T-helper 17 cell (primary cell): ENCODE measurements at places on chromosomes 3 and 15.
A peak's percentile ranks its signal among the peaks of the same experiment; 100 is the strongest.

DNA sequence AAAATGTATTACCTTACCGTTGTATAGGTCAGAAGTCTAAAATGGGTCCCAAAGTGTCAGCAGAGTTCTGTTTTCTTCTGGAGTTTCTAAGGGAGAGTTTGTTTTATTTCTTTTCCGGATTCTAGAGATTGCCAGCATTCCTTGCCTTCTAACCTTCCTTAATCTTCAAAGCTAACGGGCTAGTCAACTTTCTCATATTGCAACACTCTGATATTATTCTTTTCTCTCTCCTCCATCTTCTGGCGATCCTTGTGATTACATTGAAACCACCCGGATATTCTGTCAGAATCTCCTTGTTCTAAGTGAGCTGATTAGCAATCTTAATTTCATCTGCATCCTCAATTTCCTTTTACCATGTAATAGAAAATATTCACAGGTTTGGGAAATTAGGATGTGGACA lies 36.2 kb upstream of the AADACL2 start:
- no peak overlapping the region for H3K27ac ChIP-seq
- H3K36me3 ChIP-seq: no peaks in the 10 kb centered on the region
- no peak overlapping the region for H3K4me3 ChIP-seq

DNA sequence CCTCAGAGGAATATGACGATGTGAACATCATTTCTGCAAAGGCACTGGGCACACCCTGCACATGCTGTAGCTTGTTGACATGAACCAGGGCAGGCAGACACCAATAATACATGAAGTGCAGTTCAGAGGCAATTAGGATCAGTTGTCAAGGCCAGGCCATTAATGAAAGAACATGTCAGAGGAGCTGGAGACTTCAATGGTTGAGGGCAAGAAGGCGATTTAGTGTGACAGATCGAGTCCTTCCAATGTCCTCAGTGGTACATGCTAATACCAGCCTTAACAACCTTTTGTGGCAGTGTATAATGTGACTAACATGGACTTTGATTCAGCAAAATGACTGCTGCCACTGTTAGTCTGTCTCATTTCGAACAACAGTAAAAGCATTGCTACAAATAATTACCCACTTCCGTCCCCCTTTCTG lies 205.2 kb upstream of the NANOGP8 start:
- H3K27ac ChIP-seq: no peak overlapping the region
- no peaks in the 10 kb centered on the region for H3K4me1 ChIP-seq
- no peak for DNase-seq
- H3K36me3 ChIP-seq: no peaks in the 10 kb centered on the region

GRCh38 chr15:59591356-59591755 lies 20.2 kb upstream of the GCNT3 start:
- peaks cover 2% of the 10 kb centered on the region for H3K36me3 ChIP-seq
- DNase-seq: no peak
- H3K4me1 ChIP-seq: peaks cover 9% of the 10 kb centered on the region
- H3K27ac ChIP-seq: peak overlapping the region; percentile 37
- no peak overlapping the region for H3K4me3 ChIP-seq

GRCh38 chr3:116821371-116821770 lies 111.8 kb downstream of the TUSC7 start:
- H3K36me3 ChIP-seq: peaks cover 2% of the 10 kb centered on the region
- H3K27ac ChIP-seq: no peak overlapping the region
- H3K4me3 ChIP-seq: no peak overlapping the region
- DNase-seq: no peak
- no peaks in the 10 kb centered on the region for H3K4me1 ChIP-seq
- no peaks in the 10 kb centered on the region for H3K27me3 ChIP-seq

- no peak for DNase-seq
- H3K27me3 ChIP-seq: no peaks in the 10 kb centered on the region
- H3K4me3 ChIP-seq: no peak overlapping the region
- no peaks in the 10 kb centered on the region for H3K4me1 ChIP-seq
- no peak overlapping the region for H3K27ac ChIP-seq
These were observed 655.4 kb upstream of the GBE1 start for GRCh38 chr3:82416830-82417229.

- no peak for DNase-seq
- H3K4me1 ChIP-seq: no peaks in the 10 kb centered on the region
- no peak overlapping the region for H3K27ac ChIP-seq
- H3K27me3 ChIP-seq: no peaks in the 10 kb centered on the region
These were observed 635.0 kb downstream of the ZIC1 start for GRCh38 chr3:148044151-148044550.

DNA sequence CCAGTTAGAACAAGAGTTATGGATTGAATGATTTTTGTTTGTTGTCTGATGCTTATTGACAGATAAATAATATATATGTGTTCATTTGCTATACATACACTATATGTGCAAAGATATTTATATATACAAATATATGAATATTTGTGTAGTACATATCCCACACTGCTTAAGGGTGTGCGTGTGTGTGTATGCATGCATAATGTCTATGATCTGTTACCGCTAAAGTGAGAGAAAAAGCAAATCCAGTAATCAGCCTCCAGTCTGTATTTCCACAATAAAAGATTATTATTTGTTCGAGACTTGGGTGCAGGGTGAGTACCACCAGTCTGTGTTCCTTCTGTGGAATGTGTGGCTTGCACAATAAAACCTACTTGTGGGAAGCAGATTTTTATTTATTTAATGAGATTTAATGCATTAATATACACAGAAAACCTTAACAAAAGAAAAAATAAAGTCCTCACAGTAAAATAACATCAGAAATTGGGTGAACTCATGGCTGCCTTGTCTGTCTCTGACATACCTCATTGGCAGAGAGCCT lies 366.0 kb upstream of the TBL1XR1 start:
- no peaks in the 10 kb centered on the region for H3K27me3 ChIP-seq
- H3K4me3 ChIP-seq: no peak overlapping the region
- H3K27ac ChIP-seq: no peak overlapping the region
- peaks cover 5% of the 10 kb centered on the region for H3K4me1 ChIP-seq

- peak overlapping the region; percentile 79 for H3K4me3 ChIP-seq
- no peaks in the 10 kb centered on the region for H3K27me3 ChIP-seq
- H3K4me1 ChIP-seq: peaks cover 56% of the 10 kb centered on the region
- peaks cover 3% of the 10 kb centered on the region for H3K36me3 ChIP-seq
- DNase-seq: no peak
These were observed 4.7 kb downstream of the NR1D2 start for GRCh38 chr3:23949784-23950183.

DNA sequence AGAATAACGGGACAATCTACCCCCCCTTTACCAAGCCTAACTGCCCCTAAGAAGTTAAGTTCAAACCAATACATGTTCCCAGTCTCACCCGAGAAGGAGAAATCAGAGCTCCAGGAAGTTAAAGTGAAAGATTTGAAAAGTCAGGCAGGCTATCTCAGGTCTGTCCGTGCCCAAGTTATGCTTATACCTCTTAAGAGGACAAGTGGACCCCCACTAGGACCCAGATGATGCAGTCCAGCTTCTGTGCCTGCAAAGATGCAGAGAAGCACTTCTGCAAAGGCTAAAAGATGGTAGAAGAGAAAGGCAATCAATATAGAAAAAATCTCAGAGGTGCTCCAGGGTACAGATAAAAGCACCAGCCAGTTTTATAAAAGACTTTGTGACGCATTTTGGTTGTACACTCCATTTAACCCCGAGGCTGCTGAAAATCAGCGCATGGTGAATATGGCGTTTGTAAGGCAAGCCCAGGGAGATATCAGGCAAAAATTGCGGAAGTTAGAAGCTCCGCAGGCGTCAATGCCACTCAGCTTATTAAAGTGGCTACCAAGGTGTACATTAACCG lies 9.8 kb upstream of the SLC9C1 start:
- no peaks in the 10 kb centered on the region for H3K4me1 ChIP-seq
- H3K27me3 ChIP-seq: no peaks in the 10 kb centered on the region
- H3K27ac ChIP-seq: no peak overlapping the region
- H3K4me3 ChIP-seq: no peak overlapping the region
- no peak for DNase-seq

- no peak overlapping the region for H3K27ac ChIP-seq
- H3K4me3 ChIP-seq: no peak overlapping the region
- no peaks in the 10 kb centered on the region for H3K36me3 ChIP-seq
- DNase-seq: no peak
- H3K27me3 ChIP-seq: no peaks in the 10 kb centered on the region
- H3K4me1 ChIP-seq: no peaks in the 10 kb centered on the region
These were observed 155.6 kb downstream of the STXBP5L start for GRCh38 chr3:121063628-121064027.

DNA sequence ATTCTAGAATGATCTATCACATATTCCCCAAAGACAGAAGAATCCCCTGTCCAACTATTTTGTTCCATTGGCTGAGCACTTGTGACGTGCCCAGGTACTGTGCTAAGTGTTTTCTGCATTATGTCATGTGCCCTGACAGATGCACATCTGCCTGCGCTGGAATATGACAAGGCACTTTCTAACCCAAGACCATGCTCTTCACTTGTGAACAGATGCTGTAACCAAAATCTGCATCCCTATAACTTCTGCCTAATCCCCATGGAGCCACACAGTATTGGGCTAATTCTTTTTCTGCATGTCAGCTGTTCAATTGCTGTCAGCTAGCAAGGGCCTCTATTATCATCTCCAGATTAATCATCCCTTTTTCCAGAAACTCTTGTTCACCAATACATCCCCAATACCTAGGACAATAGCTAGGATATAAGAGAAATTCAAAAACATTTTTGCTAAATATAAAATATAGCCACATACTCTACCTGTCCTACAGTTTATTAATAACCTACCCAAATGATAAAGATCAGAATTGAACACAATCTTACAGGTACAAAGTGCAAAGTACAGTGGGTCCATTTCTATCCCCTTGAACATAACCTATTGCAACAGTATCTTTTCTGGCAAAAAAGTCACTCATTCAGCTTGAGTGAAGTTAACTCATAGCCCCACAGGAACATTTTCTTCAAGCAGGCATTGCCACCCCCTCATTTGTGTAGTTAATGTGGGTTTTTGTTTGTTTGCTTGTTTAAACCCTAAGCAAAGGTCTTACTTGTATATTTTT lies 109.4 kb upstream of the LRRN1 start:
- H3K27ac ChIP-seq: no peak overlapping the region
- no peak for DNase-seq
- H3K4me3 ChIP-seq: no peak overlapping the region
- H3K4me1 ChIP-seq: no peaks in the 10 kb centered on the region
- H3K36me3 ChIP-seq: no peaks in the 10 kb centered on the region

GRCh38 chr15:21268436-21268940 lies 171.8 kb downstream of the POTEB3 start:
- H3K4me1 ChIP-seq: peaks cover 5% of the 10 kb centered on the region
- H3K27ac ChIP-seq: no peak overlapping the region
- no peak overlapping the region for H3K4me3 ChIP-seq

GRCh38 chr3:150096700-150097587 lies 126.2 kb upstream of the PFN2 start:
- no peak for DNase-seq
- no peaks in the 10 kb centered on the region for H3K36me3 ChIP-seq
- H3K27me3 ChIP-seq: peaks cover 6% of the 10 kb centered on the region
- H3K27ac ChIP-seq: no peak overlapping the region

GRCh38 chr3:35784169-35784568 lies 144.8 kb downstream of the ARPP21 start:
- H3K4me3 ChIP-seq: no peak overlapping the region
- H3K4me1 ChIP-seq: no peaks in the 10 kb centered on the region
- no peaks in the 10 kb centered on the region for H3K27me3 ChIP-seq
- H3K27ac ChIP-seq: no peak overlapping the region
- no peaks in the 10 kb centered on the region for H3K36me3 ChIP-seq
- DNase-seq: no peak

- H3K4me1 ChIP-seq: no peaks in the 10 kb centered on the region
- H3K4me3 ChIP-seq: no peak overlapping the region
- H3K36me3 ChIP-seq: no peaks in the 10 kb centered on the region
- no peak for DNase-seq
These were observed 419.6 kb upstream of the TGFBR2 start for GRCh38 chr3:30186741-30187219.

GRCh38 chr3:53278667-53279066 lies 22.8 kb upstream of the TKT start:
- DNase-seq: no peak
- H3K36me3 ChIP-seq: no peaks in the 10 kb centered on the region
- no peak overlapping the region for H3K4me3 ChIP-seq
- no peaks in the 10 kb centered on the region for H3K27me3 ChIP-seq
- H3K27ac ChIP-seq: no peak overlapping the region

DNA sequence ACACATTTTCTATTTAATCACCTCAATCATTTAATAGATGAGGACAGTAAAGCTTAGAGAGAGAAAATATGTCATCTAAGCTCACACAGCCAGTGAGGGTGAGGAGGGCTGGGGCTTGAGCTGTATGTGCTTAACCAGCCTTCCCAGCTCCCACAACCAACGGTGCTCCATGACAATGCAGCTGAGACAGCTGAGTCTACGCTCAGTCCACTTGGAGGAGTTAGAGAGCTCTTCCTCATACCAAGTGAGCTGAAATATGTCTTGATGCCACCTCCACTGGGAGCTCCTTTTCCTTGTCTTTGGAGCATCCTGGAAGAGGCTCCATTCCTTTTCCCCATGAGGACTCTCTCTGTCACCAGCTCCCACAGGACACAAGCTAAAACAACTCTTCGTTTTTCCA lies 9.3 kb downstream of the HOMER2 start:
- no peak for DNase-seq
- H3K4me3 ChIP-seq: no peak overlapping the region
- no peak overlapping the region for H3K27ac ChIP-seq
- H3K36me3 ChIP-seq: peaks cover 7% of the 10 kb centered on the region
- peaks cover 45% of the 10 kb centered on the region for H3K27me3 ChIP-seq

DNA sequence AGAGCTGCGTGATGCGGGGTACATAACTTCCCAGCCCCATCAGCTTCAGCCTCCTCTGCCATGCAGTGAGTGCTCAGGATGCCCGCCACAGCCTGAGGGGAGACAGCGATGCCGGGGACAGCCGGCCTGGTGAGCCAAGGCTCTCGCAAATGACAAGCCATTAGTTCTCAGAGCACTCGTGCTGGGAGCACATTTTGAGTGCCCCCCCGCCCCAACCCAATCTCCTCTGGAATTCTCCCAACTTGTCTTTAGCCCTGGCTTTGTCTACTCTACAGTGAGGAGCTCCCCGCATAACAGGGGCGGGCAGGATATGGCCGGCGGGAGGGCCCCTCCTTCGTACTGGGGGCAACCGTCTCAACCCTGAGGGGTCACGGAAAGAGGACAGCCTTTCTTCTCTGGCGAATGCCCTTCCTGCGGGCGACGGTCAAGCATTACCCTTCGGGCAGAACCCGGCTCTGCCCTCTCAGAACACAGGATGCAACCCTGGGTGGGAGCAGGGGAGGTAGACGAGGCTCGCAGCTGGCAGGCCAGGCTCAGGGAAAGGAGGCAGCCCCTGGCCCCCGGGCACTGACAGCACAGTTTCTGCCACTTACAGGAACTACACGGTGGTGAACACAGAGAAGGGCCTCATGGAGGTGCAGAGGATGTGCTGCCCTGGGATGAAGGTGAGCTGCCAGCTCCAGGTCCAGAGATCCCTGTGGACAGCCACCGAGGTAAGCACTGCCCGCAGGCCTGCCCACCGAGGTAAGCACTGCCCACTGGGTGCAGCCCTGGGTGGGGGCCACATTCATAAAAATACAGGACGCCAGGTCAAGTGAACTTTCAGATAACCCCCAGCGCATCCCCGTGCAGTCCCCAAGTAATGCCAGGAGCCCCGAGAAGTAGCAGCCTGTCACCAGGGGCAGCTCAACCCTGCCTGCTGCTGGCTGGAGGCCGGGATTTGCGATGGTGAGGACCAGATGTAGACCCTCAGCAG lies 141.7 kb downstream of the LRRK1 start:
- no peak overlapping the region for H3K27ac ChIP-seq
- H3K27me3 ChIP-seq: peaks cover 11% of the 10 kb centered on the region
- no peak overlapping the region for H3K4me3 ChIP-seq
- no peaks in the 10 kb centered on the region for H3K4me1 ChIP-seq
- no peaks in the 10 kb centered on the region for H3K36me3 ChIP-seq
- no peak for DNase-seq
